NCI-H2081 treated with DMSO at 0.1 percent for 48 hours (cell line): ENCODE measurements at places on chromosomes 12 and 14.
A peak's percentile ranks its signal among the peaks of the same experiment; 100 is the strongest.

- DNase-seq = peak; percentile 10
These were observed 282.1 kb downstream of the RPS29 start for GRCh38 chr14:49303946-49304516.

GRCh38 chr12:70652451-70652850 lies 15.2 kb upstream of the PTPRB start:
- no peak for DNase-seq

DNA sequence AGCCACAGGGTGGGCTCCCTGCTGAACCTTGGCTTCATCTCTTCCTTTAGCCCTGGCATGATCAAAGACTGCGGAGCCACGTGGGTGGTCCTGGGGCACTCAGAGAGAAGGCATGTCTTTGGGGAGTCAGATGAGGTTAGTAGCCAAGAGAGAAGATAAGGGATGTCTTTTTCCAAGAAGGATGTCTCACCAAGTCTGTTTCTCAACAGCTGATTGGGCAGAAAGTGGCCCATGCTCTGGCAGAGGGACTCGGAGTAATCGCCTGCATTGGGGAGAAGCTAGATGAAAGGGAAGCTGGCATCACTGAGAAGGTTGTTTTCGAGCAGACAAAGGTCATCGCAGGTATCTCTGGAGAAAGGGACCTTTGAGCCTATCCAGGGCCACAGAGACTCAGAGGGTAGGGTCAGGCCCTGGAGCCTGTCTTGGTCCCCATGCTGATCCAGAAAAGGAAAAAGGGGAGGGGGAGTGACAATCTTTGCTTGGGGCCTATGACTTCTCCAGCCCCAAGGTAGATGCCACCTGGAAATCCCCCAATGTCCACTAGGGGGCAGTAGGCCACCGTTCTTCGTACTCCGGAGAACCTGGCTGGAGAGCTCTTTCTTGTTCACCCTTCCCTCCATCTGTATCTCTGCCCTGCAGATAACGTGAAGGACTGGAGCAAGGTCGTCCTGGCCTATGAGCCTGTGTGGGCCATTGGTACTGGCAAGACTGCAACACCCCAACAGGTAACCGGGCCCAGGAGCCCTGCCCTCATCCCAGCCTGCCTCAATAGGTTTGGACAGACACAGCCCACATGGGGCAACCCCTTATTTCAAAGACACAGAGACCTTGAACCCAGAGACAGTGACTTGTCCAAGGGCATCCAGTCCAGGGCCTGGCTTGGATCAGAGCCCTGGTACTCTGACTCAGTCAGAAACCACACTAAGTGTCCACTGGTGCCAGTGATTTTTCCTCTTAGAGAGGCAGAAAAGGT lies 2.0 kb downstream of the TPI1 start:
- DNase-seq = peak; percentile 23

DNA sequence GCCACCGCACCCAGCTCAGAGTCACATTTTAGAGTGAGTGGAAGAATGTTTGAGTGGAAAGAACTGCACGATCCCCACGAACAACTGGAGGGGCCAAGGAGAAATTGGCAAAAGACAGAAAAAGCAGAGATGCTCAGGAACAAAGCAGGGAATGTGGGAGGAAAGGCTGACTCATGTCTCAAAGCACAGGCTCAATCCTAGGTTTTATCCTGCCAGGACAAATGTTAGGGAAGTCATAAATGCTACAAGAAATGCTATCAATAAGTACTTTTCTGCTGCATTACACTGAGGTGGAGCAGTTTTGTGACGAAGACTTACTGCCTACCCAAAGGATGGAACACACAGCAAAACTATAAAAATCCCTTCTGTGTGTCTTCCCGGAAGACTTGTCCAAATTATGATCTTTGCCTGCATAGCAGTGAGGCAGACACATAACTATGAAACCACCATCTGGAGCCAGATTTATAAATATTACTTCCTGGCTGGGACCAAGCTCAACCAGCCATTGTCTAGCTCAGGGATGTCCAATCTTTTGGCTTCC lies 26.7 kb downstream of the NIN start:
- DNase-seq = no peak

DNA sequence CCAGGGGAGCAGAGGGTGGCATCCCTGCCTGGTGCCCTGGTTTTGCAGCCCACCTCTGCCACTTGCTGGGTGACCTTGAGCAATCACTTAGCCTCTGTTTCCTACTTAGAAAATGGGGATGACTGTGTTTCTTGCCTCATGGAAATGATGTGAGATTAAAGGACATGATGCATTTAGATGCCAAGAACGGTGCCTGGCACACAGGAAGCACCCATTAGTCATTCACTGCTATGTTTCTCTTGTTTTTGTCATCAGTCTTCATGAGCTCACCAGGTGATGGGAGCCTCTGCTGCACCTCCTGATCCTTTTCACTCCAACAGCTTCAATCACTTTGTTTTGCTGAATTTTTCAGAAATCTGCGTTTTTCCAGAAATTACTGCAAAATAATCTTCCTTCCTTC lies 23.6 kb upstream of the ATF1 start:
- no peak for DNase-seq

- no peak for DNase-seq
These were observed 87.0 kb downstream of the SRRM4 start for GRCh38 chr12:119068129-119068856.
